ENCODE measurements at places on chromosomes 1 and 21.
A peak's percentile ranks its signal among the peaks of the same experiment; 100 is the strongest.

- H3K27ac ChIP-seq, result peak overlapping the region; percentile 41
- H3K27me3 ChIP-seq, result no peaks in the 10 kb centered on the region
- no peak overlapping the region for H3K4me3 ChIP-seq
- no peak for DNase-seq
Observed at GRCh38 chr21:16082038-16082816, 352.4 kb downstream of the USP25 start.

DNA sequence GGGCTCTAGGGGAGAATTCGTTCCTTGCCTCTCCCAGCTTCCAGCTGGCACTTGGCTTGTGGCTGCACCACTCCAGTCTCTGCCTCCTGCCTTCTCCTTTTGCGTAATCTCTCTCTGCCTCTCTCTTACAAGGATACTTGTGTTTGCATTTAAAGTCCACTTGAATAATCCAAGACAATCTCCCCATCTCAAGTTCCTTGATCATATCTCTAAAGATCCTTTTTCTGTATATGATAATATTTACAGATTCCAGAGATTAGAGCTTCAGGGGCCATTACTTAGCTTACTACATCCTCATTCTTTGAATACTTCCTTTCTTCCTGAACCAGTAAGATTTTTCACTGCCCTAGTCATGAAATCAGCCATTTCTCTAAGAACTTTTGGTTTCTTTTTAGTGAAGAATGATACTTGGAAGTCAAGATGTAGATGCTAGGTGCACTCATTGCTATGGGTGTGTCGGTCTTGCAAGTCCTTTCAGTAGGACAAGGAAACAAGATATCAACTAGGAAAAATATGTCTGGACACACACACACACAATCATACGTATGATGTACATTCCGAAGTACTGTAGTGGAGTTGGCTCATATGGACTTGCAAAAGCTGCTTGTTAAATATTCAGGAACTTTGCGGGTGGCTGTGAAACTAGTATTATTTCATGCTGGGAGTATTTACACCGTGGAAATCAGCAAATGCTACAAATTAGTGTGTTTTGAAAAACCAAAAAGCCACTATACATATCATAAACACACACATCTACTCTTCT, 20.8 kb upstream of the RLF start:
- peaks cover 13% of the 10 kb centered on the region for H3K27me3 ChIP-seq
- H3K4me1 ChIP-seq, result peaks cover 3% of the 10 kb centered on the region
- no peaks in the 10 kb centered on the region for H3K36me3 ChIP-seq
- no peak overlapping the region for H3K4me3 ChIP-seq
- no peak for DNase-seq
- no peak overlapping the region for H3K27ac ChIP-seq

- no peaks in the 10 kb centered on the region for H3K27me3 ChIP-seq
- no peaks in the 10 kb centered on the region for H3K36me3 ChIP-seq
- DNase-seq, result no peak
- peaks cover 4% of the 10 kb centered on the region for H3K4me1 ChIP-seq
- H3K27ac ChIP-seq, result no peak overlapping the region
Observed at GRCh38 chr1:183918589-183918988, 113.7 kb downstream of the RGL1 start.

DNA sequence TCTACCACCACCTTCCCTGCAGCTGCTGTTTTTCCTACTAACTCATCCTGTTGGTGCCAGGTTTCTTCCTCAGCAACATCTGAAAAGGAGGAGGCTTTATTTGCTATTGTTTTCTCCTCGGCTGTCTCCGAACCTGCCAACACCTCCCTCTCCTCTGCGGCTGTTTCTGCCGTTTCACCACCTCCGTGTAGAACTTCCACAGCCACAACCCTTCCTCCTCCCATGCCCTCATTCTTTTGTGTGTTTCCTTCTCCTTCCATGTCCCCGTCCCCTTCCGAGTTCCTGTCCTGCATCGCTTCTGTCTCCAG, 59.0 kb upstream of the LRRC53 start:
- no peaks in the 10 kb centered on the region for H3K36me3 ChIP-seq
- no peaks in the 10 kb centered on the region for H3K4me1 ChIP-seq
- no peak overlapping the region for H3K4me3 ChIP-seq
- H3K27me3 ChIP-seq, result no peaks in the 10 kb centered on the region
- no peak for DNase-seq
- H3K27ac ChIP-seq, result no peak overlapping the region

GRCh38 chr1:156390469-156391365, 21.7 kb downstream of the RHBG start:
- H3K27ac ChIP-seq, result no peak overlapping the region
- DNase-seq, result no peak
- H3K36me3 ChIP-seq, result no peaks in the 10 kb centered on the region
